ENCODE measurements at places on chromosomes 2 and 18.

DNA sequence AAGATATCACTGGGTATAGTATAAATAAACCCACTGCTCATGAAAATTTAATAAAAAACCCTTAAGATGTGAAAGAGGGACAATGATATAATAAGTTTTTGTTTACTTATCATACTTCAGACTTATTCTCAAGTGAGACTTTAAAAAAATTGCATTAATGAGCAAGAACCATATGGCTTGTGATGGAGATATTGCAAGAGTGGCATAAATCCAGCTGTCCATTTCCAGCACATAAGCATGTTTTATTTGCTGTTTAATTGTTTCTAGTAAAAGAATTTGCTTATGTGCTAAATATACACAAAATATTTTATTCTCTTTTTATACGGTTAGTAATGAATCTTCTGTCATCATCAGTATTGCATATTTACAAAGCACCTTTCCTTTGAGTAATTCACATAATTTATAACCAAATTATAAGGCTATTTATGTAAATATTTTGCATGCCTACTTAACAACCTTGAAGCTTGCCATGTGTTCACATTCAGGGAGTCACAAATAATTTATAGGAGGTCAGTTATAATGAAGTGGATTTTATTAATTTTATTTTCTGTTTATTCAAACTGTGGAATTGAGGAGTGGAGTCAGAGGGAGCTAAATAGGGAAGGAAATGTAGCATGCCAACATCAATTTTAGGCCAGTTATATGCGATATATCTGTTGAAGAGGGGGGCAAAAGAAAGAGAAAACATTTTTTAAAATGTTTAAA lies 318.5 kb upstream of the CWC22 start:
- no peak for DNase-seq

DNA sequence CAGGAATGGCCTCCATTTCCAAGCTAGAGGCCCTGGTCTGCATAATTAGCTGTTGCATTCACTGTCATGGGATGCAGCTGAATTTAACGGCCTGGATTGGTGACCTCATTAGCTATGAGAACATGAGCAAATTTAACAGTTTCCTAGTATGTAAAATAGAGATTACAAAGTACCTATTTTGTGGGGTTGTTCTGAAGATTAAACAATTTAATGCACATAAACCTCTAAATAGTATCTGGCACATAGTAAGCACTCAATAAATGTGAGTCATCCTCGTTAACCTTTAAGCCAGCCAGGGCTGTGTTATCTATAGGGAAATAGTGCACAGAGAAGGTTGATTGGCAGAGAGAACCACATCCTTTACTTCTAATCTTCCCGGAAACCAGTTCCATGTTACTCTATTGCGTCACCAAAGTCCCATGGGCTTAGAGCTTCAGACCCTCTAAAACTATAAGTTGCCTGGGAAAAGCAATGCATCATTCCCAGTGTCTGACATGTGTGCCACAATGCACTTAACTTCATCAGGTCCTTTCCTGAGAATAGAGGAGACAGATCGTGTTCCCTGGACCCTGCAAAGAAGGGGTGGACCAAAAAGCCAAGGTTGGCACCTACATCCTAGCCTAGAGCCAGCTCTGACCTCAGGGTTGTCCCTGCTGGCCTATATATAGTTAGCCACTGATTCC lies 196.5 kb downstream of the LNPK start:
- no peak for DNase-seq

- DNase-seq, result no peak
These were observed 124.9 kb downstream of the FSHR start for GRCh38 chr2:49029406-49029805.

DNA sequence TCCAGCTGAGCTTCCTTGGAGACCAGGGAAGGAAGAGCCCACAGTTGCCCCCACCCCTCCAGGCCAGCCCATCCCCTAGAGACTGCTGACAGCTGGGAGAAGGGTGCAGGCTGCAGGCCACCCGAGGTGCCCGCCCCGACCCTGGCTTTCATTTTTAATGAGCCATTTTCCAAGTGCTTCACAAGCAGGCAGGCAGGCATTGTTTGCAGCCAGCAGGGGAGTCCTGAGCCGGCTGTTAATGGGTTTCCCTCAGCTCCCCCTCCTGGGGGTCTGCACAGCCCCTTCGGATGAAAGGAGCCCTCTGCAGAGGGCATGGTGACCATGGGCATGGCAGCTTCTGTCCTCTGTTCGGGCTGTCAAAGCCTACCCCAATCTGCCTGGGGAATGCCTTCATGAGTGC lies 94.5 kb downstream of the ZBTB7C start:
- DNase-seq, result peak; percentile 90

DNA sequence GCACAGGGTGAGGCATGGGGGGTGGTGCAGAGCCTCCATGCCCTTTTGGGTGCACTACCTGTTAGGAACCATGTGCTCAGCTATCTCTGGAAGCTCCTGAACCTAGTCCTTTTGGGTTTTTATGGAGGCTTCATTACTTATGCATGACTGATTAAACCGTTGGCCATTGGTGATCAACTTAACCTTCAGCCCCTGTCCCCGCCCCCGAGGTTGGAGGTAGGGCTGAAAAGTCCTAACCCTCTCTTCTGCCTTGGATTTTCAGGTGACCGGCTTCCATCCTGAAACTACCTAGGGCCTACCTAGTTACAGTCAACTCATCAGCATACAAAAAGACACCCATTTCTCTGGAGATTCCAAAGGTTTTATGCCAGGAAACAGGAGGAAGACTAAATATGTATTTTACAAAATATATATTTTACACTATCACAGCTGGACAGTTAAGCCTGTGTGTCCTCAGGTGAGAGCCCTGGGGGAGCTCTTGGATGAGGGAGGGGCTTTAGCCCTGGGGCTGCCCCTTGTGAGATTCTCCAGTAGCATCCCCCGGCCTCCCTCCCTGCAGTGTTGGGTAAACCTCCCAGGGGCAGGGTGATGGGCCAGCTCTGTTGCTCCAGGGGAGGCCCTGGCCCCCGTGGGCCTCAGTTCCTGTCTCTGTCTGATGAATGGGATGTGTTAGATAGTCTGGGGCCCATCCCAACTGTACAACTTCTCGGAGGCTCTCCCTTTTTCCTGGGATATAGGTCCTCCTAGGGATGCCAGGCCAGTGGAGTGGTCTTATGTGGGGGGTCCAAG lies 24.1 kb downstream of the GLI2 start:
- DNase-seq, result no peak

- no peak for DNase-seq
These were observed 279.2 kb downstream of the CLIP4 start for GRCh38 chr2:29394311-29394980.

DNA sequence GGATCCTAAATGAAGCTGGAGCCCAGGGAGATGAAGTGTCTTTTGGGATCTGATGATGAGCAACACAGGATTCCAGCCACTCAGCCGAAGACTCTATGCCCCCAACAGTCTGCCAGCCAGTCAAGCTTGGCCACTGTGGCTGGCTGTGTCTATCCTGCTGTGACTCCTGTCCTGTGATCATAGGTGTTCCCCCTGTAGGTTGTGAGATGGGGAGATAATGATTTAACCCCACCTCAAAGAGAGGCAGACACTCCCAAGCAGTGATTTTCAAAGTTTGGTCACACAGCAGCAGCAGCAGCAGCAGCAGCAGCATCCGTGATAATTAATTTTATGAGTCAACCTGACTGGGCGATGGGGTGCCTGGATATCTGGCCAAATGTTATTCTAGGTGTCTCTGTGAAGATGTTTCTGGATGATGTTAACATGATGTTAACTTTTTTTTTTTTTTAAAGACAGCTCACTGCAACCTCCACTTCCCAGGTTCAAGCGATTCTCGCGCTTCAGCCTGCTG lies 21.4 kb upstream of the RHOB start:
- DNase-seq, result no peak

DNA sequence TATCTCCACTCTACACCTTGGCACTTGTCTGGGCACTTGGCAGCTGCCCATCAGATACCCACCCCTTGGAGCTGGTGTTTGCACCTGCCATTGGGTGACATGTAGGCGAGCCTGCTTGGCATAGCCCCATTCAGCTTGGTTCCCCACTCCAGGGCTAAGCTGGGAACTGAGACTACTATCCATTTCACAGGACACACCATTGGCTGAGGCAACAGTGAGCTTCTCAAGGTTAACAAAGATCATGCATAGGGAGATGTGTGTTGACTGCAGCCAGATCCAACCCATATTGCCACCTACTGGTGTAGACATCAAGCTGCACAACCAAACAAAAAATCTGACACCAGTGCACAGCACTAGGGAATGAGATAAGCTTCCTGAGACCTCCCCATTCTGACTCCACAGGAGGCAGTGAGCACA lies 1389.8 kb upstream of the TMEFF2 start:
- DNase-seq, result no peak

- DNase-seq, result no peak
These were observed 6.3 kb downstream of the THOC1 start for GRCh38 chr18:261398-262073.

DNA sequence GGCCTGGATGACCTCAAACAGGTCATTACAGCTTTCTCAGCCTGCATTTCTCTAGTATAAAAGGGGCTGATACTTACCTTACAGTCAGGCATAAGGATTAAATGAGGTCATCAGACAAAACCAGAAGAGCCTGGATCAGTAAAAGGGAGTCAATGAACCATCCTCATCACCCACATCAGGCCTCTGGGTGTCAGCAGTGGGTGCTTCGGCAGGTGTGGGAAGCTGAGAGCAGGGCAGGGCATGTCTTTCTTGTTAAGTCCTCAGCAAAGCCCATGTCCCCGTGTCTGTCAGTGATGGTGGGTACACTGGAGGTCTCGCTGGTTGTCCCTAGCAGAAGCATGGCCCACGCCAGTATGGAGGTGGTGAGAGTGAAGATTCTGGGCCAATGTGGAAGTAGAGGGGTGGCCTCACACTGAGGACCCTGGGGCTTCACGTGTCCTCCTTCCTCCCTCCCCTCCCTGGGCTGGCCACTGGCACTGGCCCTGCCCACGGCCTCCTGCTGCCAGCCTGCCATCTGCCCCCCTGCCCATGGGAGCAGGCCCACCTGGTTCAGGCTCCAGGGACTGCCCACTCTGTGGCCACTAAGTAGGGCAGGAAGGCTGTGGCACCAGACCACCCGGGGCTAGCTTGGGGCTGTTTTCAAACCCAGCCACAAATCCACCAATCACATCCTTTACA lies 4.4 kb downstream of the ADRA2B start:
- DNase-seq, result no peak

GRCh38 chr2:150374492-150374891 lies 113.0 kb downstream of the RND3 start:
- DNase-seq, result no peak

- DNase-seq, result no peak
These were observed 1573.5 kb upstream of the ACVR2A start for GRCh38 chr2:146271131-146271831.

DNA sequence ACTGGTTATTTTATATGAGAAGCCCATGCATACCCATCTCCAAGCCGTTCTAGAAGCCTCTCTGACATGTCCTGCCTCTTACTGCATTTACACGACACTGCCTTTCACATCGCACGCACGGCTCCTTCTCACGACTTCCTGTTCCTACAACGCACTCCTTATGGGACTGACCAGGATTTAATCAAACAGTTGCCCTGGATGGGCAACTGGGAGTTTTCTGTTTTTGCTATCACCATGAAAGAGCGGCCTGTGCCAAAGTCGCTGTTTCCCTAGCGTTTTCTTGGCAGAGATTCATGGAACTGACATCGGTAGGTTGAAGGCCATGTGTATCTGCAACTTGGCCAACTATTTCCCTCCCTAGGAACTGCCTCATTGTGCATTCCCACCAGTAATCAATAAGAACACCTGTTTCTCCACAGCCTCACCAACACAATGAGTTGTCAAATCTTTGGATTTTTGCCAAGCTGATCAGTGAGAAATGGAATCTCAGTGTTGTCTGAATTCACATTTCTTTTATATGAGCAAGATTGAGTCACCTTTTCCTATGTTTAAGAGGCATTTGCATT lies 97.2 kb upstream of the OTOS start:
- DNase-seq, result peak; percentile 71

- no peak for DNase-seq
These were observed 331.1 kb downstream of the PLCL1 start for GRCh38 chr2:198135481-198135934.

GRCh38 chr2:162433491-162433890 lies 89.6 kb downstream of the GCA start:
- no peak for DNase-seq

- no peak for DNase-seq
These were observed 12.3 kb downstream of the CRIM1 start for GRCh38 chr2:36367895-36368353.

- DNase-seq, result no peak
These were observed 82.5 kb downstream of the TNFRSF11A start for GRCh38 chr18:62407660-62408059.

DNA sequence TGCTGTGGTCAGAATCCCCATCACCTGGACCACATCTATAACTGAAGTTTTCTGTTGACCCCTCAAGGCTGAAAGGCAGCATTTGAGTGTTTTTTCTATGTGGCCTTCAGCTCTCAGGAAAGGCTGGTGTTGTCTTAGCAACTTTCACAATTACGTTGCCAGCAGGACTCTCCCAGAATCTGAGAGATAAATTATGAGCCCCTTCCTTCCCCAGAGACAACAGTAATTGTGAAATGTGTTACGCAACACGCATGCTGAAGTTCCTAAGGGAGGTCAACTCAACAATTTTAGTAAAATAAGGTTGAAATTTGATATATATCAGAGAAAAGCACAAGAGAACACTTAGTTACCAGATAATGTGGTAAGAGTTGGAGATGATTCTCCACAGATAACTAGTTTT lies 216.5 kb upstream of the SLC8A1 start:
- no peak for DNase-seq

DNA sequence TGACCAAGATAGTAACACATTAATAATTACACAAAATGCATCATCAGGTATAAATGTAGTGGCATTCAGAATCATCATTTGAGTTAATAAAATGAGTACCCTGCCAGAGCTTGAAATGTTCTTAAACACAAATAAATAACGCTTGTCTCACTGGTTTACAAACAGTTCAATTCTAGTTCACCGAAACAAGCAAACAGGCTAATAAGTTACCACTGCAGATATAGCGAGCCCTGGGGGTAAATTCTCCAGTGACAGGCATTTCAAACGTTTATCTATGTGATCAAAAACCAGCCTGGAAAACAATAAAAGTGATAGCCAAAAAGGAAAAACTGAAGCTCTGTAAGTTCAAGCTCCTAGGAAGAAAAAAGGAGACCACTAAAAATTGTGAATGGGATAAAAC lies 152.6 kb downstream of the THADA start:
- DNase-seq, result no peak

DNA sequence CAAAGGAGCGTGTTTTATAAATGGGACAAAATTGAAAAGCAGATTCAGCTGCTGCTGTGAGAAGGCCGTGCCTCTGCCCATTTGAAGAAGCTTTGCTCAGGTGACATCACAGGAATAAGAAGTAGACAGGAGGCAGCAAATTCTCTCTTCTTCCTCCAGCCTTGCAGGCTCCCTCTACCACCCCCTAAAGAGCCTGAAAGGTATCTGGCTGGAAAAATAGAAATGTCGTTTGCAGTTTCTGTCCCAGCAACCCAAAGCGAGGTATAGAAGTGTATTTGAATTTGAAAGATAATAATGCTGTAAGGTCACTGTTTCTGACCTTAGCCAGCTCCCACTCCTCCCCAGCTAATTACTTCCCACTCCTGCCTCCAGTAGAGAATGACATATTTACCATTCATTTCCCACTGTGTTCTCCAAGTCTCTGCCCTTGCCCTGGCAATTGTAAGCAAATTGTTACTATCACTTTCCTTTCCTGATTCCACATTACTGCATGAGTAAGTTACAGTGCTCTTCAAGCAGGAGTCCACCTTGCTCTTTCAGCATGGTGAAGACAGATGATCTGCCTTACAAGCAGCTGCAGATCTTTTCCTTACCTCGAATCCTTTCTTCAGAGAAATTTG lies 56.8 kb upstream of the RASGRP3 start:
- no peak for DNase-seq

- no peak for DNase-seq
These were observed 569.4 kb downstream of the CCDC85A start for GRCh38 chr2:56753182-56753581.
